Activated T-cell treated with anti-CD3 and anti-CD28 coated beads, Interleukin-2, amount 50 U/mL, for 72 hours (primary cell): ENCODE measurements at places on chromosomes 12 and 14. TPM values are rescaled to one million over a fixed set of nuclear protein-coding genes. Genes with fewer than 3 reads are reported as not detected.
A peak's percentile ranks its signal among the peaks of the same experiment; 100 is the strongest.

DNA sequence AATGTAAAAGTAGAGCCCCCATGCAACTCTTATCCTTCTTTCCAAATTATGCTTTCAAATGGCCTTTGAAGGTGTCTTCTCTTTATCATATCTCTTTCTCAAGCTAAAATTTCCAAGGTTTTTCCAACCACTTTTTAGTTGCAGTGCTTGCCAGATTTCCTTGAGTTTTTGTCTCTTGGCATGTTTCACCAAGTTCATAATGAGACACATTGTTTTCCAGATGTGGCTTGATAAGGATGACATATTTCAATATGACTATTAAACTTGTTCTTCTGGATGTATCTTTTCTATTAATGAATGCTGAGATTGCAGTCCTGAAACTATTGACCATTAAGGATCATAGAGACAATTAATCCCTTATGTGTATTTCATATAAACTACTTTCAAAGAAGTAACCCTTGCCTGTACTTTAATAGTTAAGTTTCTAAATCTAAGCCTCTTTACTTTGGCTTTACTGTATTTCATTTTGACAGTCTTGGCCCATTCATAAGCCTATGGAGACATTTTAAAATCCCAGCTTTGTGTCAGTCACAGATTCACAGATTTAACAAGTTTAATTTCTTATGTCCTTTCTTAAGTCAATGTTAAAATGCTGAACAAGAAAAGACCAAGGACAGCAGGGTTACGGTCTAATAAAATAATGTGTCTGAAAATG is 151.5 kb downstream of the LRFN5 start:
- no peak overlapping the region for H3K4me3 ChIP-seq
- H3K4me1 ChIP-seq, result no peaks in the 10 kb centered on the region
- H3K27ac ChIP-seq, result no peak overlapping the region
- no peaks in the 10 kb centered on the region for H3K36me3 ChIP-seq
- DNase-seq, result no peak

DNA sequence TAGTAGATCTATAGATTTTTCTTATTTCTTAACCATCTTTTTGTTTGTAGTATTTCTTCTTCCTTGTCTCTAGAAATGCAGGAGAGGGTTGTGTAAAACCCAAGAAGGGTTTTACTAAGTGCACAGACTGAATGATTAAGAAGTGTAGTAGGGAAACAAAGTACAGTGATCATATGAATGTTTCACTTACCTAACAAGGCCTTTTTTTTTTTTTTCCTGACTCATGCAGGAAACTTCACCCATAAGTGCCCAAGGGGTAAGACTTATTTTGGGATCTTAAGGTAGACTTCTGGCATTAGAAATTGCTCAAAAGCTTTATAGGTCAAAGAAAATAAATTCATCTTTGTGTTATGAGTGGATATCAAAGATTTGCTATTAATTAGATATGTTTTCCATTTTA is 10.2 kb downstream of the SCN8A start:
- no peak overlapping the region for H3K27ac ChIP-seq
- H3K36me3 ChIP-seq, result no peaks in the 10 kb centered on the region
- DNase-seq, result no peak
- no peaks in the 10 kb centered on the region for H3K4me1 ChIP-seq

GRCh38 chr12:120101617-120102016 is 14.9 kb downstream of the RAB35 start:
- no peak for DNase-seq
- H3K27ac ChIP-seq, result peak overlapping the region; percentile 48
- no peaks in the 10 kb centered on the region for H3K27me3 ChIP-seq
- H3K36me3 ChIP-seq, result peaks cover 13% of the 10 kb centered on the region

- no peaks in the 10 kb centered on the region for H3K36me3 ChIP-seq
- peaks cover 25% of the 10 kb centered on the region for H3K4me1 ChIP-seq
- DNase-seq, result no peak
- H3K27ac ChIP-seq, result peak overlapping the region; percentile 79
- H3K4me3 ChIP-seq, result peak overlapping the region; percentile 85
Observed at GRCh38 chr12:1662761-1663439, 28.0 kb upstream of the ADIPOR2 start.

GRCh38 chr12:19800884-19801283 is 361.6 kb downstream of the AEBP2 start:
- H3K4me3 ChIP-seq, result no peak overlapping the region
- H3K27me3 ChIP-seq, result no peaks in the 10 kb centered on the region
- H3K27ac ChIP-seq, result peak overlapping the region; percentile 70
- no peaks in the 10 kb centered on the region for H3K36me3 ChIP-seq
- peaks cover 30% of the 10 kb centered on the region for H3K4me1 ChIP-seq

- no peaks in the 10 kb centered on the region for H3K4me1 ChIP-seq
- DNase-seq, result no peak
- no peaks in the 10 kb centered on the region for H3K36me3 ChIP-seq
- H3K27me3 ChIP-seq, result no peaks in the 10 kb centered on the region
- H3K27ac ChIP-seq, result no peak overlapping the region
Observed at GRCh38 chr12:19639781-19640415, 200.6 kb downstream of the AEBP2 start.

DNA sequence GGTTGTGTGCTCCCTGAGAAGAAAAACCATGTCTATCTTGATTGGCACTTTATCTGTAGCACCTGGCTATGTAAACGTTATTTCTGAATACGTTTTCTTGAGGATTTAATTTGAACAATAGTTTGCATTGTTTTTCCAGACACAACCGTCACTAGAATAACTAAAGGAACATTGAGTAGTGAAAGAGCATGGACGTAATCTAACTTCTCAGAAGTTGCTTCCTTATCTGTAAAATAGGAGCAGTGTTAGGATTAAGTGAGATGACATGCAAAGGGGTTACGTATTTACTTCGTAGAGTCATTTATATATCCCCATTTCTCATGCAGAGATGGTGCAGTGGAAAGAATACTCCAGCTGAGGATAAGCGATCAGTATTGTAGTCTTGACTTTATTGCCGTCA is 8.1 kb downstream of the AEBP2 start:
- peaks cover 19% of the 10 kb centered on the region for H3K36me3 ChIP-seq
- no peak overlapping the region for H3K4me3 ChIP-seq
- no peak overlapping the region for H3K27ac ChIP-seq
- H3K4me1 ChIP-seq, result peaks cover 87% of the 10 kb centered on the region
- H3K27me3 ChIP-seq, result no peaks in the 10 kb centered on the region

GRCh38 chr12:68326716-68327115 is 5.4 kb downstream of the MDM1 start:
- no peaks in the 10 kb centered on the region for H3K36me3 ChIP-seq
- no peaks in the 10 kb centered on the region for H3K27me3 ChIP-seq
- no peak overlapping the region for H3K4me3 ChIP-seq

GRCh38 chr12:91920741-91921140 is 224.9 kb downstream of the BTG1 start:
- H3K4me3 ChIP-seq, result no peak overlapping the region
- peaks cover 29% of the 10 kb centered on the region for H3K4me1 ChIP-seq
- no peaks in the 10 kb centered on the region for H3K27me3 ChIP-seq
- H3K27ac ChIP-seq, result no peak overlapping the region
- no peaks in the 10 kb centered on the region for H3K36me3 ChIP-seq

DNA sequence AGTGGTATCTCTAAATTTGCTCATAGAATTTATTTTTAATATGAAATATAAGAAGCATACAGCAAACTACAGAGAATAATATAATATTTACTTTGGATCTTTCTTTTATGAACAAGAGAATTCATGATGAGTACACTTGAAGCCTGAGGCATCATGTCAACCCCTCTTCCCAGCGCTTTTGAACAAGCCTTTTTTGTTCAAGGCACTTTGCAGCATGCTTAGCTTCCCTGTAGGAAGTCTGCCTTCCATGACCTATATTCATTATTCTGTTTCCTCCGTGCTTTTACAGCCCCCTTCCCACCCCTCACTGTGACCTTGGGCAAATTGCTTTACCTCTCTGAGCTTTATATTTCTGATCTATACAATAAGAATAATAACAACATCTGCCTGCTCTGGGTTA is 41.6 kb downstream of the SCN8A start:
- peaks cover 4% of the 10 kb centered on the region for H3K36me3 ChIP-seq
- no peak overlapping the region for H3K4me3 ChIP-seq
- H3K27ac ChIP-seq, result no peak overlapping the region

DNA sequence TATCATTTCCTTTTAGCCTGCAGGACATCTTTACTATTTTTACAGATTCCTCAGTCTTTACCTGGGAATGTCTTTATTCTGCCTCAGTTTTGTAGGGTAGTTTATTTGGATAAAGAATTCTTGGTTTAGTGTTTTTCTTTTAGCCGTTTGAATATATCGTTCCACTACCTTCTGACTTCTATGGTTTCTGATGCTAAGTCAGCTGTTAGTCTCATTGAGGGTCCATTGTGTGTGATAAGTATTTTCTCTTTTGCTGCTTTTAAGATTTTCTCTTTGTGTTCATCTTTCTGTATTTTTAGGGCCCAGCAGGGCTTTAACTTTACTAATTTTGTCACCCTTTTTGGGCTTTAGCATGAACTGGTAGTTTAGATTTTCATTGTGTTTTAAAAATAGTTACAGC is 113.5 kb downstream of the MNAT1 start:
- H3K27me3 ChIP-seq, result no peaks in the 10 kb centered on the region
- H3K4me3 ChIP-seq, result no peak overlapping the region
- H3K27ac ChIP-seq, result no peak overlapping the region

DNA sequence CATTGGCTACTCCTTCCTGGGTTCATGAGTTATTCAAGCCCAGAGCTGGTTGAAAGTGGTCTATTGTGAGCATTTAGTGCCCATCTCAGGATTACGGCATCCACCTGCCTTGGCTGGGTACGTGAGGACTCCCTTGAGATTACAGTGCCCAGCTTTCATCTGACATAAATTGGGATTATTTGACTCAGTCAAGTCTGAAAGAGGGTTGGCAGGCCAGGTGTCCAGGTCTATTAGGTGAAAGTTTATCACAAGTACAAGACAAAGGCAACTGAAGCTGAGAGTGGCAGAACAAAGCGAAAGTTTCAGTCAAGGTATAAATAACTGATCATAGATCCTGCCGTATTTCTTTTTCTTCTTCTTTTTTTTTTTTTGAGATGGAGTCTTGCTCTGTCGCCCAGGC is 84.6 kb upstream of the ATF7IP start:
- no peak overlapping the region for H3K27ac ChIP-seq
- H3K27me3 ChIP-seq, result no peaks in the 10 kb centered on the region
- no peak for DNase-seq
- H3K4me3 ChIP-seq, result no peak overlapping the region
- peaks cover 16% of the 10 kb centered on the region for H3K4me1 ChIP-seq

GRCh38 chr14:52348776-52349175 is 34.7 kb downstream of the PTGER2 start:
- no peak overlapping the region for H3K27ac ChIP-seq
- H3K4me3 ChIP-seq, result no peak overlapping the region
- DNase-seq, result no peak
- no peaks in the 10 kb centered on the region for H3K36me3 ChIP-seq

- no peaks in the 10 kb centered on the region for H3K36me3 ChIP-seq
- peaks cover 45% of the 10 kb centered on the region for H3K4me1 ChIP-seq
- no peak for DNase-seq
- no peak overlapping the region for H3K27ac ChIP-seq
- H3K27me3 ChIP-seq, result no peaks in the 10 kb centered on the region
Observed at GRCh38 chr14:68807987-68808386, 15.1 kb upstream of the ZFP36L1 start.

GRCh38 chr12:113755098-113755497 is 211.0 kb downstream of the RBM19 start:
- no peaks in the 10 kb centered on the region for H3K27me3 ChIP-seq
- H3K4me1 ChIP-seq, result no peaks in the 10 kb centered on the region
- no peak overlapping the region for H3K27ac ChIP-seq
- H3K36me3 ChIP-seq, result no peaks in the 10 kb centered on the region
- no peak overlapping the region for H3K4me3 ChIP-seq

DNA sequence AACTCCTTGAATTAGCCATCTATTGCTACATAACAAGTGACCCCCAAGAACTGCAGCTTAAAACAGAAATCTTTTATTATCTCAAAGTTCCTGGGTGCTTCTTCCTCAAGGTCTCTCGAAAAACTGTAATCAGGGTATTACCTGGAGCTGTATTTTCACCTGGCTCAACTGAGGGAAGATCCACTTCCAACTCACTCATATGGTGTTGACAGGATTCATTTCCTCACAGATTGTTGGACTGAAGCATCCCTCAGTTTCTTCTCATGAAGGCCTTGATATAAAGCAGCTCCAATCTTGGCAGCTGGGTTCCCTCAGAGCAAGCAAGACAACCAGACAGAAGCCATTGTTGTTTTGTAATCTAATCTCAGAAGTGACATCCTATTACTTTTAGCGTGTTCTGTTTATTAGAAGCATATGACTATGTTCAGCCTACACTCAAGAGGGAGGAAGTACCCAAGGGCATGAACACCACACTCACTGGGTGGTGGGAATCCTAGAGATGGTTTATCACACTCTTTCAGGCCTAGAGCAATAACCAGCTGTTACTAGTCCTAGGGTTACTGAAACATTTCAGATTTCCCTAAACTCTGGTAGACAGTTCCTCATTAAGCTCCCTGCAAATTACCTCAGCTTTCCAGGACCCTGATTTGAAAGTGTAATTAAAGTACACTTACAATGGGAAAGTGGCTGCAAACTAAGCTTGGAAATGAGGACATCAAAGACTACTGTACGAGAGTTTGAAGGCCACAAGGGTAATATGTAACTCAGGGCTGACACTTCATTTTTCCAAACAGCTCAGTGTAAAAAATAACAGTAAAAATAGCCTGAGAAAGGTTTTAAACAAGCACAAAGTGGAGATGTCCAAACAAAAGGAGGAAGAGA is 222.2 kb downstream of the SEC23A start:
- H3K27me3 ChIP-seq, result peaks cover 29% of the 10 kb centered on the region
- H3K36me3 ChIP-seq, result no peaks in the 10 kb centered on the region
- DNase-seq, result no peak
- no peak overlapping the region for H3K4me3 ChIP-seq

DNA sequence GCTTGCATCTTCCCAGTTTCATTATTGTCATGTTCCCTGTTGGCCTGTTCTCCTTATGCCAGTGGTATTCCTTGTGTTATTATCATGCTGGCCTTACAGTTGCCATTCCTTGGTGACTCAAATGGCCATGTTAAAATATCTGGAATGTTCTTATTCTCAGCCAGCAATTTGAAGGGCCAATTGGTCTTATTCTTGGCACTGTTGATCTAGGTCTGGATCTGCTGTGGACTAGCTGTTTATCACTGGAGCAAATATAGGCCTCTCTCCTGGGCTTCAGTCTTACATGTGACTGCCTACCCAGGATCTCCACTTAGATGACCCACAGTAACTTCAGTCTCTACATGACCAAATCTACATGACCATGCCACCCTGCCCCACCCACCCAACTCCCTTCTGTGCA is 5.4 kb downstream of the CIPC start:
- H3K4me1 ChIP-seq, result peaks cover 27% of the 10 kb centered on the region
- peaks cover 4% of the 10 kb centered on the region for H3K36me3 ChIP-seq
- H3K27ac ChIP-seq, result no peak overlapping the region

- no peaks in the 10 kb centered on the region for H3K36me3 ChIP-seq
- no peaks in the 10 kb centered on the region for H3K27me3 ChIP-seq
- H3K4me3 ChIP-seq, result no peak overlapping the region
Observed at GRCh38 chr14:68113343-68113930, 293.9 kb downstream of the RAD51B start.

ARMH4 gene
- not detected for total RNA-seq

AQP2 gene
- total RNA-seq, result not detected

MANSC1 gene
- total RNA-seq, result 0.65 TPM

TMEM253 gene
- 0.35 TPM for total RNA-seq

MYH6 gene
- 2.1 TPM for total RNA-seq

C1S gene
- 4.0 TPM for total RNA-seq
